ENCODE measurements at places on chromosomes 5 and 9.

GRCh38 chr5:173012882-173013281 is 29.3 kb downstream of the ATP6V0E1 start:
- DNase-seq, result no peak

GRCh38 chr5:133824661-133825254 is 143.7 kb downstream of the C5orf15 start:
- no peak for DNase-seq

DNA sequence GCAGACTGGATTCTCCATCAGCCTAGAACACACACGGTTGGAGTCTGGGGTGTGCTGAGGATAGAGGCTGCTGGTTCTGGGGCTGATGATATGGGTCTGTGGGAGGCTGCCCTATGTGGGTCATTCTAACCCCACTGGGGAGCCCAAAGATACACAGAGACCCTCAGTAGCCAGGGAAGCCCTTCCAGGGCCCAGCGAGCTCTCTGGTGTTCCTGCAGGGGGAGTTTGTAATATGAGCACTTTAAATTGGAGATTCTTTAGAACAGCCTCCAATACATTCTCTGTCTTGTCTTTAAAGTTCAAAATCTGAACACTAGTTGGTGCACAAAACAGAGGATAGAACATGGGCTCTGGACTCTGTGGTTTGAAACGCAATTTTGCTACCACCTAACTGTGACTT is 2.4 kb downstream of the ACTL7A start:
- DNase-seq, result no peak

- DNase-seq, result no peak
These were observed 183.7 kb downstream of the TAF11L14 start for GRCh38 chr5:17817990-17818389.

DNA sequence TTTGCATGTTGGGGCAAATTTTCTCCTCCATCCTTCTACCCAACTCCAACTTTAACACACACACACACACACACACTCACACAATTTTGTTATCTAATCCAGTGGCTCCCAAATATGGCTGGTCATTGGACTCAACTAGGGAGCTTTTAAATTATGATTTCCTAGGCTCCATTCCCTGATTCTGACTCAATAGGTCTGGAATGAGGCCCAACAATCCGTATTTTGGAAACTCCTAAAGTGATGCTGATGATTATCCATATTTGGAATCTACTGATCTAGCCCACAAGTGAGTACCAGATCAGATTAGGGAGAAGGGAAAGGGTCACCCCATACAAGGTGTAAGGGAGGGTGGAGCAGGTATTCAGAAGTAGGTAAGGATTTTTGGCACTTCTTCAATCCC is 309.7 kb downstream of the TLE1 start:
- DNase-seq, result no peak

- no peak for DNase-seq
These were observed 49.5 kb downstream of the C5orf22 start for GRCh38 chr5:31581498-31582099.

- no peak for DNase-seq
These were observed 89.1 kb upstream of the COL5A1 start for GRCh38 chr9:134552349-134552990.

DNA sequence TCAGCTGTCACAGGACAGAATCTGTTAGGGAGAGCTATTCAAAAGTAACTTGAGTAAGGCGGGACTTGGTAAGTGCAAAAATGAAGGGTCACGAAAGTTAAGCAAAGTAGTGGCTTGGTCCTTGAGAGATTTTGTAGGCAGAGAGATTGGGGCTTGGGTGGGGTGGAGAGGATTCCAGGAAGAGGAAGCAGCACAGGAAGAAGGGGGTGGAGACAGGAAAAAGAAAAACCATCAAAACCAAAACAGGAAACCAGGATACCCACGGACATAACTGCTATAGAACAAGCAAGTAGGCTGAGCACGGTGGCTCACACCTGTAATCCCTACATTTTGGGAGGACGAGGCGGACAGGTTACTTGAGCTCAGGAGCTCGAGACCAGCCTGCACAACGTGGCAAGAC is 3.7 kb downstream of the ROPN1L start:
- no peak for DNase-seq

All from occipital lobe (tissue), 3 donors.